ENCODE measurements at places on chromosomes 4 and X.

DNA sequence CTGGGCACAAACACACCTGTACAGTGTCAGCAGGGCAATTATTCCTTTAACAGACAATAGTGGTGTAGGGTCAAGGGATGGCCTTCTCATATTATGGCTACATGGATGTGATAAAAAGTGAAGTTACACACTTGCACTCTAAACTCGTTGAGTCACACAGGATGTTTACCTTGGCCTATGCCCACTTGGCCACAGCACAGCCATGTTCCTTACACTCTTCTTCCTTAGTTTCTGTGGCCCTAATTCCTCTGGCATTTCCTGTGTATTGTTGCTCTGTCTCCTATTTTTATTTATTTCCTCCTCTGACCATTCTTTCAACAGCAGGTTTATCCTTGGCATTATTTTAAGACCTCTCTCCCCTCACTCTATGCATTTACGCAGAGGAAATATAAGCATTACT lies 86.8 kb upstream of the NPFFR2 start:
- DNase-seq, result no peak

- no peak for DNase-seq
Measured at GRCh38 chr4:44583393-44583792, 68.0 kb downstream of the YIPF7 start.

DNA sequence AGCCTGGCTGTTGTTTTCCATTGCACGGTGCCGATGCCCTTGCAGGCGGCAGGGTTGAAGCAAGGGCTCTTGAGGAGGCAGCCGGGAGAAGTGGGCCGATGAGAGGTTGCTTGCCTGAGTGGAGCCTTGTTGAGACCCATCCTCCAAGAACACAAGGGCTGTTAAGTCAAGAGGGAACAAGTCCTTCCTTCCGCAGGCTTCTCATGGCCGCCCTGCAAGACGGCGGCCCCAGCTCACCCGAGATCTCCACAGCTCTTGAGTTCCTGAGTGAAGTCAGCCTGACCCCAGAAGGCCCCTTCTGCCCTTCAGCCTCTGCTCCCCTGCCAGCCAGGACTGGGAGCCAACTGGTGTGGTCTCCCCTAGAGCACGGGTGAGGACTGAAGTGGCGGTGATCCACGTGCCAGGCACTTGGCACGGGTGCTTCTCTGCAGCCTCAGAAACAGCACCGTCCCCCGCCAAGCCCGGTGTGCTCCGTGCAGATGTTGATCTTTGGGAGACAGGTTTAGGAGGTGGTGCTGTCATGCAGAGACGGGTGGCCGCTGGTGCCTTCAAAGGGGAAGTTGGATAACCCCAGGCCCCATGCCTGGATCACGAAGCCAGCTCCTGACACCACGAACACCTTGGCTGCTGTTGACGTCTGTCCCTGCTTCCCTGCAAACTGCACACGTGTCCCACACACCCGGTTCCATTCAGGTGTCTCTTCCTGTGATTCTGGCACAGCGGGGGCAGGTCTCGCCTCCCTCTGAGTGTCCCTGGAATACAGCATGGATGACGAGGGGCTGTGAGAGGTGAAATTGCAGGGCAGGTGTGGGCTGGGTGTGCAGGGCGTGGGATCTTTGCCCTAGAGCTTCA lies 164.4 kb upstream of the PSAPL1 start:
- no peak for DNase-seq

GRCh38 chrX:40207626-40208025 lies 109.9 kb upstream of the BCOR start:
- peak; percentile 16 for DNase-seq

GRCh38 chr4:52560844-52561280 lies 98.2 kb downstream of the USP46 start:
- peak; percentile 62 for DNase-seq

DNA sequence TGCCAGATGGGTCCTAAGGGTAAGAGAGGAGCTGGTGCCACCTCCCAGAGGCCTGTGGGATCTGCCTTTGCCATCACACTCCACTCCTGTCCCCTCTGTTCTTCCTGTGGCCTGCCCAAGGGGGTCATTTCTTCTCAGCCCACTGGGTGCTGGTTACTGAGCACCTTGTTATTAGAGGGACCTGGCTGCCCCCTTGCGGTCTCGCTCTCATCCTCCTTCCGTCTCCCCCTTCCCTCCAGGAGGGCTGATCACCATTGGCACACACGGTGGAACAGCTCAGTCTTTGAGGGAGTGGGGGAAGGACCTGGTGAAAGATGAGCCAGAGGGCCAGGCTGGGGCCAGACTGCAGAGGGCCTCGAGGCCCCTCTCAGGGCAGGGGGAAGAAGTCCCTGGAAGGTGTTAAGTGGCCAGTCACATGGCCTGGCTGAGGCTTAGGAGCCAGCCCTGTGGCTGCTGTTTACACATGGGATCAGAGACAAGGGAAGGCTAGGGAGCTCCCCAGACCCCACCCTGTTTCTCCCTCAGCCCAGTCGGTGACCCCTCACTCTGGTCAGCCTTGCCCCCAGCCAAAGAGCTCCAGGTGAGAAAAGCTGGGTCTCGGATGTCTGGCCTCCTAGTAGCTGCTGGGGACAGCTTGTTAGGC lies 68.1 kb downstream of the MTMR1 start:
- no peak for DNase-seq

GRCh38 chr4:63348735-63349673 lies 1060.2 kb downstream of the TECRL start:
- no peak for DNase-seq

DNA sequence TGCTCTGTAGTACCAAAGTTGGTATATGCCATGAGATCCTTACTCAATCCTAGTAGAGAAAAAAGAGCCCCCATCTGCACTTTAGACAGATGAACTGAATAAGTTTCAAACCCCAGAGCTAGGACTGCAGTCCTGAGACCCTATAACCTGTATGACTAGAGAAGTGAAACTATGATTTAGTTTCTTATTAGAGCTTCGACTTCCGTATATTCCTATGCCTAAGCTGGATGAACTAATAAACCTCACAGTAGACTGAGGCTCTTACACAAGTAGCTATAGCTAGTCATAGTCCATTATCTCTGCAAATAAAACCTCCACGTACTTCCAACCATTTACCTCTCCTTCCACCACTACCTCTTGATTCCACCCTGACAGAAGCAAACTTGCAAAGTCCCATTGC lies 6.3 kb upstream of the OTUD4 start:
- DNase-seq, result no peak

DNA sequence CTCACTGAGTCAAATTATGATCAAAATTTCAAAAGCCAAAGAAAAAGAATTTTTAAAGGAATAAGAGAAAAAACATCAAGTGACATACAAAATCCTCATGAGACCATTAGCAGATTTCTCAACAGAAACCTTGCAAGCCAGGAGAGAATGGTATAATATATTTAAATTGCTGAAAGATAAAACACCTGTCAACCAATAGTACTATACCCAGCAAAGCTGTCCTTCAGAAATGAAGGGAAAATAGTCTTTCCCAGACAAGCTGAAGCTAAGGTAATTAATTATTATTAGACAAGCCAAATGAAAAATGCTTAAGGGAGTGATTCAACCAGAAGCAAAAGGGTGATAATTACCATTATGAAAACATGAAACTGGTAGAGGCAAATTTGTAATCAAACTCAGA lies 104.2 kb upstream of the TET2 start:
- DNase-seq, result no peak

- DNase-seq, result peak; percentile 53
Measured at GRCh38 chr4:125741825-125742452, 427.2 kb downstream of the FAT4 start.

- DNase-seq, result no peak
Measured at GRCh38 chrX:80334583-80334982, 85.7 kb upstream of the TENT5D start.

DNA sequence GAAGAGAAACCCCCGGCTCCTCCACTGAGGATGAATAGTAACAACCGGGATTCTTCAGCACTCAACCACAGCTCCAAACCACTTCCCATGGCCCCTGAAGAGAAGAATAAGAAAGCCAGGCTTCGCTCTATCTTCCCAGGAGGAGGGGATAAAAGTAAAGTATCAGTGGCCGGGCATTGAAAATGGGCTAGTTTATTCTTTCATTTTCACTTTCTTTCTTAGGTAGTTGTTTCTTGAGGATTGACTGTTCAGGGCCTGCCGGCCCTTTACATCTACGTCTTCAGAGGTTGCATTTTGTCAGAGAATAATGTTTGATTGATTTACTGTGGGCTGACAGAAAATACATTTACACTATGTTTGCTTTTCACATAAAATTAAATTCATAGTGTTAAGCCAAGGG lies 27.1 kb downstream of the PAK3 start:
- DNase-seq, result no peak

DNA sequence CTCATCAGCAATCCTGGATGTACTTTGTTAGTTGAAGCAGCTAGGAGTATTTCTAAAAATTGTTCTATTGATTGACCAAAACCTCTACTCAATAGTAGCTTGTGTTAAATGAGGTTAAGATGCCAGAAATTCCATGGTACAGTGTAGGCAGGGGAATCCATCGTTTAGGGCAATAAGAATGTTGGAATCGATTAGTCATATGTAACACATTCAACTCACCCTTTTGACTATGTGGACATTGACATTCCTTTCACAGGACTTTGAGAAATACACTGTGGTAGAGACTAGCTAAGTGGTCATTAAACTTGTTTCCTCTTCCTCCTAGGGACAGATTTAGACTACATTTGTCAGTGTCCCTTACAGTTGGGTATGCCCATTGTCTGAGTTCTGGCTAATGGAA lies 40.2 kb downstream of the KDM5C start:
- peak; percentile 81 for DNase-seq

GRCh38 chr4:109708435-109708834 lies 5.2 kb upstream of the CASP6 start:
- DNase-seq, result no peak

DNA sequence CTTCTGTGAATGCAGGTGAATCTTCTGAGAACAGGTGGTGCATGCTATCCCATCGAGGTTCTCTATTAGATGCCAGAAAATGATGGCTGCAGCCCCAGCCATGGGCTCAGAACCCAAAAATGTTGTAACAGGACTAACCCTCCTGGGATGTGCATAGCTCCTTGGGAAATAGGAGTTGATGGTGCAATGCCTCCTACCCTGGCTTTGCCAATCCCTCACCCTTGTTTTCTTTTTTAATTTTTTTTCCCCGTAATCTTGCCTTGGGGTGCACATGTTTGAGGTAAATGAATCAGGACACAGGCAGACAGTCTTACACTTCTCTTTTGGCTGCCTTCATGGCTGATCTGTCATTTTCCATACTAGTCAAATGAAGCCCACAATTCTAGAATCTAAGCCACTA lies 96.6 kb downstream of the KIT start:
- DNase-seq, result no peak

DNA sequence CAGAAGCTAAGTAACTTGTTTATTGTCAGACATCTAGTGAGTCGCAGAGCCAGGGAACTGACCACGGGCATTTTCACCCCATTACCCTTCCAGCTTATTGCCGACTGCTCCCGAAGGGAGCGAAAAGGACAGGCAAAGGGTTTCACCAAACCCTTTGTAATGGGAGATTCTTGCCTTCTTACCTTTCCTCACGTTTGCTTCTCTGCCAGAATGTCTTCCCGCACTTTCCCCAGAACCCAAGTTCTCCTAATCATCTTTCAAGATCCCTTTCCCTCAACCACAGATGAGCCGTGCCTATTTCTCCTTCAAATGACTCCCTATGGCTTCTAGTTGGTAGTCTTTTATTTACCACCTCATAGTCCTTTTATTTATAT lies 520 bp upstream of the SRP72 start:
- no peak for DNase-seq

- no peak for DNase-seq
Measured at GRCh38 chrX:106278951-106279350, 110.8 kb downstream of the PWWP3B start.

- no peak for DNase-seq
Measured at GRCh38 chr4:142211444-142211843, 575.1 kb downstream of the IL15 start.

- DNase-seq, result no peak
Measured at GRCh38 chr4:34676400-34676799, 1567.9 kb downstream of the ARAP2 start.

- no peak for DNase-seq
Measured at GRCh38 chr4:36206603-36207311, 37.6 kb downstream of the ARAP2 start.

DNA sequence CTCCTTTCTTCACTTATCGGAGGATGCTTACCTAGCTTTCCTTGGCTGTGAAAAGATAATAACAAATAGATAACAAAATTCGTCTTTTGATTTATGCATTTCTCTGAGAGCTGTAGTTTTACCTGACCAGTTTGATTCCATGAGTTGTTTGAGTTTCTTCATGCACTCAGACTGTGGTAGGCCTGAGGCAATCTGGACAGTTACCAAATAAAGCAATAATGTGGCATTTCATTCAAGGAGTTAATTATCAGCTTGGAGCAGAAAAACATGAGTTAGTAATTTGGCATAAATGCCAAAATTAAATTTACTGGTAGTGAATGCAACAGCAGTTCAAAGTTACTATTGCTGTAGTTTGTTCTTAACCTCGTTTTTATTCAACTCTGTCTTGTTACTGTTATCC lies 53.5 kb downstream of the FABP2 start:
- DNase-seq, result peak; percentile 15

- DNase-seq, result no peak
Measured at GRCh38 chr4:39231660-39232059, 49.3 kb downstream of the WDR19 start.

DNA sequence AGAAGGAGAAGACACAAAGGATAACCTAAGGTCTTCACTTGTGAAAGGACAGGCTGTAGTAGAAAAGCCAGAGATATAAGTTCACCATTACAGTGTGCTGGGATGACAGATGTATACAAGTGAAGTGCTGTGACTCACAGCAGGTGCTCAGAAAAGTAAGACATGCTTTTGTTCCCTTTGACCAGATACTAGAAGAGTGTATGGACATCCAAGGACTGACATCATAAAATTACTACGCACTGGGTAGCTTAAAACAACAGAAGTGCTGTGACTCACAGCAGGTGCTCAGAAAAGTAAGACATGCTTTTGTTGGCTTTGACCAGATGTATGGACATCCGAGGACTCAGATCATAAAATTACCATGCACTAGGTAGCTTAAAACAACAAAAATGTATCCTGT lies 61.6 kb upstream of the BTC start:
- no peak for DNase-seq

- DNase-seq, result peak; percentile 74
Measured at GRCh38 chrX:9995855-9996339, 28.7 kb downstream of the CLDN34 start.

DNA sequence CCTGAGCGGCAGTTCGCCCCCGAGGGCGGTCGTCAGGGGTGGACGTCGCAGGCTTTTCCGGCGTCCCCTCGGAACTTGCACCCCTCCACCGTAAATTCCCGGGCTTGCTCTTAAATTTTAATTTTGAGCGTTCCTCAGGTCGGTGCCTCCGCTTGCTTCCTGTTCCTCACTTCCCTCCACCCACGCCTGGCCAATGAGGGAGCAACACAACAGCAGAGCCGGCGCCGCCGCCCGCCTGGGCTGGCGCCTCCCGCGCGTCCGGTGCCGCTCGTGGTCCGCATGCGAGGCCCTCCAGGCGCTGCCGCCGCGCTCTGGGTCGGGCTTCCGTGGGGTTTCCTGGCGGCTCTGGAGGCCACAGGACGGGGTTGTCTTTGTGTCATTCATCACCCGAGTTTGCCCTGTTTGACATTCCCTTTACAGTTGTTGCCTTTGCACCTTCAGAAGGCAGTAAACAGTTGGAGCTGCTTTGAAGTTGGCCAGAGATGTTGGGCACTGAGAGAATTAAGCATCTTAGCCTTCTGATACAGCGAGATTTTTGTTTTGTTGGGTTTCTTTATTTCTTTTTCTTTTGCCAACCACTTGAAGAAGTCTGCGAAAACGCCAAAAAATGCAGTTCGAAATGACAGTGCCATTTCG lies 692 bp downstream of the SPCS3 start:
- DNase-seq, result peak; percentile 89

GRCh38 chrX:133523526-133523925 lies 108.2 kb upstream of the GPC4 start:
- DNase-seq, result no peak

GRCh38 chrX:28876408-28876807 lies 289.2 kb downstream of the IL1RAPL1 start:
- DNase-seq, result no peak

All from fibroblast of skin of scalp (primary cell).